ENCODE measurements at places on chromosomes 7 and 10.

DNA sequence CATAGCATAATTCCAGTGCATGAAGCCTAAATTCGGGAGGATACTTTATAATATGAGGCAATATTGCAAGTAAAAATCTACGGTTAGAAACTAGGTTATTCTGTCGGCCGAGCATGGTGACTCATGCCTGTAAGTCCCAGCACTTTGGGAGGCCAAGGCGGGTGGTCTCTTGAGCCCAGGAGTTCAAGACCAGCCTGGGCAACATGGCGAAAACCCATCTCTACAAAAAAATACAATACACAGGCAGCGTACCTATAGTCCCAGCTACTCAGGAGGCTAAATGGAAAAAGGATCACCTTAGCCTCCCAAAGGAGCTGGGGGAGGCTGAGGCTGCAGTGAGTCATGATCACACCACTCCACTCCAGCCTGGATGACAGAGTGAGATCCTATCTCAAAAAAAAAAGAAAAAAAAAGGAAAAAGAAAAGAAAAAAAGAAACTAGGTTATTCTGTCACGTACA, 14.2 kb downstream of the SKAP2 start:
- DNase-seq: no peak

DNA sequence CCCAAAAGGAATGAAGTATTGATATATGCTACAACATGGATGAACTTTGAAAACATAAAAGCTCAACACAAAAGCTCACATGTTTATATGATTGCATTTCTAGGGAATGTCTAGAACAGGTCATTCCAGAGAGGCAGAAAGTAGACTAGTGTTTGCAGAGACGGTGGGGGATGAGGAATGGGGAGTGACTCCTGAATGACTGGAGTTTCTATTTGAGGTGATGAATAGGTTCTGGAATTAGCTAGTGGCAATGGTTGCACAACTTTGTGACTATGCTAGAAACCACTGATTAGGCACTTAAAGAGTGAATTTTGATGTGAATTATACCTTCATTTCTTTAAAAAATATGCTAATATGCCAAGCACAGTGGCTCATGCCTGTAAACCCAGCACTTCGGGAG, 6.9 kb downstream of the KPNA7 start:
- DNase-seq: no peak

DNA sequence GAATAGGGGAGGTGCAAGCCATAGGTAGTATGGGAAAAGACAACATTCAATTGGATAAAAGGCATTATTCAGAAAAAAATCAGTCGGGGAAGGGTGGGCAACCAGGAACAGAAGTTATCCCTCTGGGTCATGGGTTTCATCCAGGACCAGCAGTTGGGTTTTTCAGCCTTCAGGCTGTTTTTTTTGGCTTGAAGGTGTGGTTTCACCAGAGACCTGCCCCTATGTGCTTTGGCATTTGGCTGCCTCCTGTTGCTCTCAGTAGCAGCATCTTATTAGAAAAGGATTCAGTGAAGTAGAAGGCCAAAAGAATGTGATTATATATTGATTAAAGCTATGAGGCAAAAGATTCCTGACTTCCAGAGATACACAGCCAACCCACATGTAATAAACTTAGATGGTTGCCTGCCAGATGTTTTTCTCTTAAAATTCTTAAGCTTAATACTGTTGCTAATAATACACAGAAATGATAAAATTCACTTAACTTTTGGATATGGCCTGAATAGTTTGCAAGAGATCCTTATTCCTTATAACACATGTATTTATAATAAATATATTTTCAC, 251.7 kb upstream of the CSTF2T start:
- no peak for DNase-seq

DNA sequence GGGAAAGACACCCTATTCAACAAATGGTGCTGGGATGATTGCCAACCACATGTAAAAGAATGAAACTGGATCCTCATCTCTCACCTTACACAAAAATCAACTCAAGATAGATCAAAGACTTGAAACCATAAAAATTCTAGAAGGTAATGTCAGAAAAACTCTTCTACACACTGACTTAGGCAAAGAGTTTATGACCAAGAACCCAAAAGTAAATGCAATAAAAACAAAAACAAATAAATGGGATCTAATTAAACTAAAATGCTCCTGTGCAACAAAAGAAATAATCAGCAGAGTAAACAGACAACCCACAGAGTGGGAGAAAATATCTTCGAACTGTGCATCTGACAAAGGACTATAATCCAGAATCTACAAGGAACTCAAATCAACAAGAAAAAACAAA, 504.2 kb upstream of the MBL2 start:
- no peak for DNase-seq

DNA sequence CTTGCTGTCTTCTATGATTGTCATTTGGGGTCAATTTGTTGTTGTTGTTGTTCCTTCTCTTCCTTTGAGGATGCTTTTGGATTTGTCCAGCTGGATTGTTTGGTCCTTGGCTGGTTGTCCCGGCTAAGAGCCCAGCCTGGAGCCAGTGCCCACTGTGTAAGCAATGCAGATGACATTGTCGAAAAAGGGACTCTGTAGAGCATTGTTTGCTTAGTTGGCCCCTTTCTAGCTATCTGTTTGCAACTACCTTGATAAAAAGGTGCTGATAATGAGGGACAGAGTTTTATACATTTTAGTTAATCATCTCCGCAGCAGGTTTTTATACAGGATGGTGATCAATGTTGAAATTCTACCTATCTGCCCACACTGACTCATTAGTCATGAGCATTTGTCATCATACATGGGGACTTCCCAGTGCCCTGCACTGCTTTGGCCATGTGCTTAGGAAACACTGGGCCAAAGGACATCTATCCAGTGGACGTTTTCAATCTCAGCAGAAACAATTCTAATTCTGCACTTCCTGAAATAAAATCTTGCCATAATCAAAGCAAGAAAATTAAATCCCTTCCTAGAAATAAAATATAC, 311.9 kb downstream of the GRM8 start:
- no peak for DNase-seq

- DNase-seq: no peak
These were observed 113.9 kb downstream of the ARHGAP22 start for GRCh38 chr10:48490946-48491345.

DNA sequence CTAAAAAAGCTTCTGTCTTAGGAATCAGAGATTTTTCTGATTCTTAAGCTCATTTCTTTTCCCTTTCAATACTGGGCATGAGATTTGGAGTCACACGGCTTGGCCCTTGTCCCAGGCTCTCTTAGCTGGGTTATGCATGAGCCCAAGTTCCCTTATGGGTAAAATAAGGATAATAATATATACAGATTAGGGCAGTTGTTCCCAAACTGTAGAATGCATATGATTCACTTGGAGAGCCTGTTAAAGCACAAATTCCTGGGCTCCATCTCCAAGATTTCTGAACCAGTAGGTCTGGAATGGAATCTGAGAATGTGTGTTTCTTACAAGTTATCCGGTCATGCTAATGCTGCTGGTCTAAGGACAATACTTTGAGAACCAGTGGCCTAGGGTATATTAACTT, 154.0 kb downstream of the REEP3 start:
- no peak for DNase-seq

- DNase-seq: no peak
These were observed 20.6 kb downstream of the PAPOLB start for GRCh38 chr7:4841007-4841784.

- no peak for DNase-seq
These were observed 148.4 kb downstream of the KLF6 start for GRCh38 chr10:3636356-3637181.

DNA sequence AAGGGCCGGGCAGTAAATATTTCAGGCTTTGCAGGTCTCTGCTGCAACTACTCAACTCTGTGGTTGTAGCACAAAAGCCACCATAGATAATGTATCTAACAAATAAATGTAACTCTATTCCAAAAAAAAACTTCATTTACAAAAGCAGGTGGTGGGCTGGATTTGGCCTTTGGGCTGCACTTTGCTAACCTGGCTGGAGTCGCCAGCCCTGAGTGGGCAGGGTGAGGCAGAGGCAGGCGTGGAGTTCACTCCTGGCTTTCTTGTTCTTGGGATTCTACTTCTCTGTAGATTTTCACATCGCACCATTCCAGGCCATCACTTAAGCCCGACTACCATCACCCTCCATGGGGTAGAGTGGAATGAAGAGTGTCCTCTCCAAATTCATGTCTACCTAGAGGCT, 367.6 kb upstream of the MGMT start:
- no peak for DNase-seq

DNA sequence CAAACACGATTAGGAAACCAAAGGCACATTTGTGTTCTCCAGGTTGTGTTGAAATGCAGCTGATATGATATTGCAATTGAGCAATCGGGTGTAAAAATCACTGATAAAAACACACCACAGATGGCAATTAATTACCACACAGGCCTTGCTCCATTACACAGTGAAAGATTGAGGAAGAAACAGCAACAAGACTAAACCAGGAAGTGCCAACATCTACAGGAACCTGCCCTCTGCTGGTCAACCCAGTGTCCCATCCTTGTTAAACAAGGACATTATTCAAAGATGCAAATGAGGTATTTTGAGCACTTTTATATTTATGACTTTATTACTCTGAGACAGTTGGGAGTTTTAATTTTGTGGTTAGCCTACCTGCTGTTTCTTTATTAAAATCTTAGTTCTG, 765.6 kb upstream of the GHITM start:
- peak; percentile 1 for DNase-seq
